H1 (cell line): ENCODE measurements at places on chromosomes 3 and 15.

- no peak for DNase-seq
Observed at GRCh38 chr15:68888419-68888818, 41.9 kb upstream of the SPESP1 start.

GRCh38 chr15:83846847-83847246 is 192.9 kb downstream of the ADAMTSL3 start:
- no peak for DNase-seq

GRCh38 chr3:99948467-99949089 is 130.9 kb downstream of the CMSS1 start:
- no peak for DNase-seq

DNA sequence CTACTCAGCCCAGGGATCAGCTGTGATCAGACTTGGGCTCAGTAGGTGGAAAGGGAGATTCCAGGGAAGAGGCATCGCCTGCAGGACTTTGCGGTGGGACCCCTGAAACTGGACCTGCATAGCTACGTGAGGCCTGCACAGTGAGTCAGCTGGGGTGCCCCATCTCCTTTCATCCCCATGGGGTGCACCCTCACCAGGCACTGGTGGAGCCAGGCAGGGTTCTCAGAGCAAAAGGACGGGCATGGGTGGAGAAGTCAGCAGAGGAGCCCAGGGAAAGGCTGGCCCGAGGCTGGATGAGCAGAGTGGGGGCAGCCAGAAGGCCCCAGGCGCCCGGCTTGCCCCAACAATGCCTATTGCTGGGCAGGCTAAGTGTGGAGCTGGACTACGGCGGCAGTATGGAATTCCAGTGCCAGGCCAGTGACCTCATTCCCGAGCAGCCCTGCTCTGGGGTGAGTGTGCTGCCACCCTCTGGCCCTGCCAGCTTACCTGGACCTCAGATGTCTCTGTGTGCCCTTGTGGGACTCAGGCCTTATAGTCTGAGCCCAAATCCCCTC is 19.7 kb downstream of the ACAA1 start:
- no peak for DNase-seq

- no peak for DNase-seq
Observed at GRCh38 chr15:44813231-44813630, 76.9 kb downstream of the TRIM69 start.

GRCh38 chr3:56125358-56126005 is 342.8 kb downstream of the ERC2 start:
- no peak for DNase-seq

GRCh38 chr3:69767571-69767970 is 28.3 kb downstream of the MITF start:
- no peak for DNase-seq

DNA sequence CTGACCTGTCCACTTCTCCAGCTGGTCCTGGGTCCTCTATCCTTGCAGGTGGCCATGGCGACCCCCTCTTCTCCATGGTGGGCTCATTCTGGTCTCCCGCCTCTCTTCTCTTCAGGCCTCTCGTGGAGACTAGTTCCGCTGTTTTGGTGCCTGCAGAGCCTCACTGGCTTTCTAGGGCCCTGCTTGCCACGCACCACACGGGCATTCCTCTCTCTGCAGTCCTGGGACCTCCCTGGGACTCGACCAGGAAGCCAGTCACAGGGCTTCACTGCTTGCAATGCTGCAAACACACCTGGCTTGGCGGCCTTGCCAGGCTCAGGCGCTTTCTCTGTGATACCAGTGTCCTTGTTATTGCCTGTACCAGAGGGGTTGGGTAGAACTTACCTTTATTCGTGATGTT is 9.1 kb downstream of the SLC28A1 start:
- no peak for DNase-seq

GRCh38 chr3:155744010-155744625 is 753 bp downstream of the PLCH1 start:
- no peak for DNase-seq

- DNase-seq, result no peak
Observed at GRCh38 chr3:4895838-4896237, 83.4 kb upstream of the BHLHE40 start.

DNA sequence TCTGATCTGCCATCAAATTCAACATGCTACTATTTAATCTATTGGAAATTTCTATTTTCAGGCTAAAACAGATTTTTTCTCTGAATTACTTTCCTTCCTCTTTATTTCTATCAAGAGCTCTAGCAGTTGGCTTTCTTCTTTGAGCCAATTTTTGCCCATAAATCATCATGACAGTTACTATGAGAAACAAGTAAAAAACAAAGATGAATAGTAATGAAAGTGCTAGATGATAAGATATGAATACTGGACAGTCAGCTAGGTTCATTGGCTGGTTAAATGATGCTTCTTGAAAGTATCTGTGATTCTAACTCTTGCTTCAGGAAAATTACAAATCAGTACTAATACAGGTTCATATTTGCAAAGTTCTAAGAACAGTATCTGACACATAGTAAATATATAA is 38.6 kb upstream of the NANOGP8 start:
- no peak for DNase-seq

DNA sequence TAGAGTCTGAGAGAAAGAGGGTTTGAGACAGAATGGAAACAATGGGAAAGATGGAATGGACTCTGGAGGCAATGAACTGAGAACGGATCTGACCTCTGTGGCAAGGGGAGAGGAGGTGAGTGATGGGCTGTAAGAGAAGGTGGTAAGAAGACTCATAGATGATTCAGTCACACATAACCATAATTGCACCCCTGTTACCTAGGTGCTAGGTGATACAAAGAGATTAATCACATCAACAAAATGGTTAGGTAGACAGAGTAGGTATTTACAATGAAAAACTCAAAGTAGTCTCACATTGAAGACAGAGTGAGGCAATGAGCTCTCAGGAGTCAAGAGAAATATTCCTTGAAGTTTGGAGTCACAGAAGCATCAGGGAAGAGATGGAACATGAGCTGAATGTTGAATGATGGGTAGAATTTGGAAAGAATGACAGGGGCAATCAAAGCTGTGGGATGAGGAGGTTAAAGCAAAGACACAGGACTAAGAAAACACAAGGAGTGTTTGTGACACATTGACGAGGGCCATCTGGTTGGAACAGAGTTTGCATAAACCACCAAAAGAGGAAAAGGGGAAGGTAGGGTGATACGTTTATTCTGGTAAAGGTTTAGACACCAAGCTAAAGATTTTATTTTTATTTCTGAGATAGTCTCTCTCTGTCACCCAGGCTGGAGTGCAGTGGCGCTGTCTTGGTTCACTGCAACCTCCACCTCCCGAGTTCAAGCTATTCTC is 32.7 kb downstream of the MME start:
- no peak for DNase-seq

DNA sequence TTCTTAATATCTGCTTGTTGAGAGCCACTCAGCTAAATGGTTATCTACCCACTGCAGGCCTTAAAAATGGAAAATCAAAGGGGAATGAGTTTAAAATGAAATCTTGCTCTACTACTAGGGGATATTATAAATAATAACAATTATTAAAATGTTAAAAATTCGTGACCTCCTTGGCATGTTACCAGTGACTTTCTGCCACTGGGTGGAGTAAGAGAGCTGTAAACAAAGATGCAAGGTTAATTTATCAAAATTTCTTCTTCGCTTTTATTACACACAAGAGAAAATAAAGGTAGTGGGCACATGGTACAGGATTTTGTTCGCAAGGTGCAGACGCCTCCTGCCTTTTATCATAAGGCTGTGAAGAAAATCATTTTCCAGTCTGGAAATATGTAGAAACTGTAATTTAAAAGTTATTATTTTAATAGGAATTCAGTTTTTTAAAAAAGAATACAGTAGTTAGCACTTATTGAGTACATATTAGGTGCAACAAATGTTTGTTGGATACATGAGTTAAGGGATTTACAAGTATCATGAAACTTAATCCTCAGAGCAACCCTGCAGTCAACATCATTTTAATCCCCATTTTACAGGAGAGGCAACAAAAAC is 272.6 kb downstream of the SUCLG2 start:
- no peak for DNase-seq

DNA sequence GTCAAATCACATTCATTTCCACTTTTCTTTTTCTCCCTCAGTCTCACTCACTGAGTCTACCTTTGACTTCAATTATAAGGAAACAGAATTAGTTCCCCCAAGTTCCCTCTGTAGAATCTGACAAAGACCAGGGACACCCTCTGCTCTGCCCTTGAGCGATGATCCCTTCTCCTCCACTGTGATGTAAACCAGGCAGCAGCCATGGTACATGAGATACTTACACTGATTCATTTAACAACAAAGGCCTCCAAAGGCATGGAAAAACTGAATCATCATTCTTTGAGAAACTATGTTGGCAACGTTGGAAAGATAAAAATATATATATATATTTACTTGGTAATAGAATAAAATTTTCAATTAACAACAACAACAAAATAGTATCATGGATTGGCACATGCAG is 84.1 kb downstream of the P3H2 start:
- no peak for DNase-seq

DNA sequence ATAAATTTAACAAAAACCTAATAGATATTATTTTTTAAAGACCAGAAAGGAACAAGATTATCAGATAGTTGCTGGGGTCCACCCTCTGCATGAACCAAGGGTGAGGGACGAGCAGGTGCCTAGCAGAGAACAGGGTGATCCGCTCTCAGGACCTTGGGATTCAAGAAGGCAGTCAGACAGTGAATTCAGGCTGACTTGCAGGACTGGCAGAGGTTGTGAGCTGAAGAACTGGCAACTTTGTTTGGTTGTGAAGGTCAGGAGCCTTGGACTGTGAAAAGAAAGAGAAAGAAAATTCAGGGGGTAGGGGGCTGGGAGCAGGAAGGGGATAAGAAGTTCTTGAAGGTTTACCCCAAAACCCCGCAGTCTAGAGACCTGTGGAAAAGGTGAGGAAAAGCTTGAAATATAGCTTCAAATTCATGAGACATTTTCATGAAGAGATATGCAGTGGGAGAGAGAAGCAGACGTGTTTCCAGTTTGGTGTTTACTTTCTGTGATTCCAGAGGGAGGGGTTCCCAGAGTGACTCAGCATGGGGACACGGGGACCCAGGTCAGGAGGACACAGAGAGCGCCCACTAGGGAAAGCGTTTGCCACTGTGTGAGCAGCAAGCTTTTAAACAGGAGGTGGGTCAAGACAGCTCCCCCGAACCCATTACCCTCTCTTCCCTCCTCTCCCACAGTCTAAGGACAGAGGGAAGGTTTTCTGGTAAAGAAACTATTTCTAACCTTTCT is 217.2 kb upstream of the UMPS start:
- no peak for DNase-seq

DNA sequence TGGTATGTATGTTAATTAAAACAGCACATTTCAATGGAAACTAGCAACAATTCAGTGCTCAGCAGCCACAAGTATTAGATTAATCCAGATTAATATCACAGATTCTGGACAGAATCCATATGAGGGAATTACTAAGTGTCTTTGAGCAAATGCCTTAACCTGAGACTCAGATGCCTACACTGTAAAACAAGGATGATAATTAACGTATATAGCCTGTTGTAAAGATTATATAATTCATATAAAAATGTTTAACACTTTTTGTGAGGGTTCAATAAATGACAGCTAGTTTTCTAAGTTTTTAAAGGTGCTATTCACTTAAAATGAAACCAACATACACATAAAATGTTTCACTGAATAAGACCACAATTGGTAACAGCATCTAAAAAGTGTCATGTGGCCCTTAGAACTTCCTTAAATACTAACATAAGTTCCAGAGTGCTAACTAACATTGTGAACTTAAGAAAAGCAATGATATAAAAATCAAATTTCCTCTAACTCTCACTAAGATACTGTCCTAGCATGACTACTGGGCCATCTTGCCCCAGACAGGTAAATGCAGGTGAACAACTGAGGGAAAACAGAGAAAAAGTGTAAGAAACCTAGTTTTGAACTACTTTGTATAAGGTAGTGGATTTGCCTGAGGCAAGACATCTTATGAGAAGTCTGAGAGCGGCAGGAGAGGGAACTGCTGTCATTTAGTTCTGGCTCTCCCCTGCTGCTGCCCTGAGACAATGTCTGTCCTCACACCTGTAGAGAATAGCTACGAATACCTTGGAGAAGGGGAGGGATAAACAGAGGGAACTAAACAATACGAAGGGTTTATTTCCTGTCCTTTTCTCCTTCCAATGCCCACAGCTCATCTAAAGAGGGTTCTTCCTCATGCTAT is 151.3 kb downstream of the ADAM10 start:
- no peak for DNase-seq

DNA sequence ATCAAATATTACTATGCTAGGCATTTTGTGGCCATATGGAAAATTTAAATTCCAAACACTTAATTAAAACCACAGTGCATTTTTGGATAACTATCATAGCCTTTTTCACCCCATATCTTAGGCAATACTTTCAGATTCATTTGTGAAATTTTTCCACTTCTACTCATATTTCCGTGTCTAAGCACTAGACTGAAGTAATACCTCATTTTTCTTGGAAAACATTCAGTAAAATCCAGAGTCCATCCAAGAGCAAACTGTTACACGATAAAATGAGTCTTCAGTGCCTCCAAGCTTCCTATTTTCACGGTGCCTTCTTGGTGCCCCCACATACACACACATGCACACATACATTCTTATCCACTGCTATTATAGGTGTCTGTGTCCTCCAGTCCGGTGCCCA is 845.9 kb downstream of the TBL1XR1 start:
- no peak for DNase-seq

GRCh38 chr3:82274897-82275296 is 513.5 kb upstream of the GBE1 start:
- no peak for DNase-seq

DNA sequence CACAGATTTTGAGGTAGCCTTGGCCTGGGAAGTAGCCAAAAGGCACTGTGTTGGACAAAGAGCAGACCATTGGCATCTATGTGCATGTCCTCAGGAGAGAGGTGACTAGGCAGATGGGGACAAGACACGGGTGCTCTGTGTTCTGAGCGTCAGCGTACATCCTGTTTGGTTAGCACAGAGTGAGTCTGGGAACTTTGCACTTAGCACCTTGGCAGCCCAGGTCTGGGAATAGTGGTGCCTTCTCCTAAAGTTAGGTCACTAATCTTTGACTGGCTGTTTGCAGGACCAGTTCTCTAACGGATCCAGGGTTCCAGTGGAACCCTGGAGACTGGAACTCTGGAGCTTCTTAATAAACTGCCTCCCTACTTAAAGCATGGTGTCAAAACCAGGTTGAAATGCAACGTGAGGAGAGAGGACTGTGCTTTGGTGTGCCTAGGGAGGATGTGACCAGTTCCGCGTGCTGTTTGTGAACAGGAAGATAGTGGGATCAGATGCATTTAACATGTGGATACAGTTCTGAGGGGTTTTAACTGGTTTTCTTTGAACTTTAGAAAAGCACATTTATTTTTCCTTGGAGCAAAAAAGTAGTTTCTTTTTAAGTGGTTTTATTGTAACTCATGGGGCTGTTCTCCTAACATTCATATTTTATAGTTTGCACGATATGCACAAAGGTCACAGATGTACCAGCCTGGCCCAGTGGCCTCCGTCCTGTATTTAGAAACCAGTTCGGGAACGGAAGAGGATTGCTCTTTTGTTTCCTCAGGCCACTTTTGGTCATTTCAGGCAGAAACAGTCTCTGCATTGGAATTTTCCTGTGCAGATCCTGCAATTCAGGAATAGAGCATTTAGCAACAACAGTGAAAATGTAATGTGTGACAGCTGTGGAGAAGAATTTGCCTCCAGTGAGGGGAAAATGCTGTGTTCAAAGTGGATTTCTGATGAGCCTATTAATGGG is 48.8 kb downstream of the ABHD2 start:
- no peak for DNase-seq
